ENCODE measurements at places on chromosomes 6 and 20. TPM values are rescaled to one million over a fixed set of nuclear protein-coding genes. Genes with fewer than 3 reads are reported as not detected.

DNA sequence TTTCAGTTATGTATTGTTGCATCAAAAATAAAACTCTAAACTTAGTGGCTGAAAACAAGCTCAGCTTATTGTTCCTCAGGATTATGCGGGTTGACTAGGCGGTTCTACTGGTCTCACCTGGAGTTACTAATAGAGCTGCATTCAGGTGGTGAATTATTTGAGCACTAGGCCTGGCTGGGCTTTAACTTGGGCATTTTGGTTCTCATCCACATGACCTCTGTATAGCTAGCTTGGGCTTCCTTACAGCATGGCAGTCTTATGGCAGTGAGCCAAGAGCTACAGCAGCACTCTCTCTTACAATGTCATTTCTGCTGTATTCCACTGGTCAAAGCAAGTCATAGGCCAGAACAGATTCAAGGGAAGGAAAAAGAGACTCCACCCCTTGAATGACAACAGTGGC, 1.6 kb downstream of the PGBD1 start:
- DNase-seq = no peak

PREX1 gene
- 3.6 TPM for total RNA-seq

- DNase-seq = no peak
These were observed 40.0 kb upstream of the TAF8 start for GRCh38 chr6:42010185-42010891.

- no peak for DNase-seq
These were observed 49.3 kb upstream of the AHI1 start for GRCh38 chr6:135546680-135547418.

GRCh38 chr20:36214684-36215256, 21.5 kb upstream of the AAR2 start:
- DNase-seq = peak; percentile 9

COX4I2 gene
- not detected for total RNA-seq

- DNase-seq = no peak
These were observed 69.4 kb upstream of the FBXL4 start for GRCh38 chr6:99017150-99017549.

BPHL gene
- total RNA-seq = 10.2 TPM

DNA sequence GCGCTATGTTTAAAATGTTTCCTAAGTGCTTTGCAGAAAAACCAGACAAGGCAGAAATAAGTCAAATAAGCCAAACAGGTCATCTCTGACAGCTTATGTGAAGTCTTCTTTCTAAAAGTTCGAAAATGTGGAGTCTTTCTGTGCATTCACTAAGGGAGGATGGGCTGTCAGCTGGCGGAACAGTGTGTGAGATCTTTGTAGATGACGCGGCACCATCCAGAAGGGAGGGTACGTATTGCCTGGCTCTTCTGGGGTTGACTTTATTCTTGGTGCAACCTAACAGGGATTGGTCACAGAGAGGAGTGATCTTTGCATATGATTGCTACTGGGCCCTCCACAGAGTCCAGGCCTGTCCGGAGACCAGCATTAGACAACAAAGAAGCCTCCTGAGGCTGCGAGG, 114.5 kb upstream of the EDN1 start:
- DNase-seq = no peak

POU3F2 gene
- not detected for total RNA-seq

GRCh38 chr6:39298061-39298460, 16.2 kb downstream of the KCNK17 start:
- DNase-seq = no peak
